Activated naive CD8-positive, alpha-beta T cell treated with anti-CD3 and anti-CD28 coated beads, Interleukin-2, amount 10 ng/mL, durations not matched to agents 7 days and 5 days (primary cell): ENCODE measurements at places on chromosomes 6 and 20. TPM values are rescaled to one million over a fixed set of nuclear protein-coding genes. Genes with fewer than 3 reads are reported as not detected.

GRCh38 chr6:130846501-130846900, 19.3 kb downstream of the SMLR1 start:
- no peaks in the 10 kb centered on the region for H3K36me3 ChIP-seq
- no peak for DNase-seq
- H3K27ac ChIP-seq, result no peak overlapping the region
- H3K4me3 ChIP-seq, result no peak overlapping the region

GRCh38 chr6:135195041-135195440, 13.9 kb downstream of the MYB start:
- H3K27me3 ChIP-seq, result no peaks in the 10 kb centered on the region
- no peak for DNase-seq
- no peak overlapping the region for H3K27ac ChIP-seq
- H3K4me1 ChIP-seq, result peaks cover 9% of the 10 kb centered on the region

- no peak for DNase-seq
- peaks cover 16% of the 10 kb centered on the region for H3K36me3 ChIP-seq
- H3K27ac ChIP-seq, result peak overlapping the region; percentile 69
- H3K27me3 ChIP-seq, result no peaks in the 10 kb centered on the region
- peaks cover 44% of the 10 kb centered on the region for H3K4me1 ChIP-seq
Observed at GRCh38 chr6:75613056-75613501, 11.4 kb downstream of the SENP6 start.

PTK6 gene
- total RNA-seq, result 0.11 TPM

- no peaks in the 10 kb centered on the region for H3K4me1 ChIP-seq
- no peak overlapping the region for H3K4me3 ChIP-seq
- DNase-seq, result no peak
- H3K27me3 ChIP-seq, result no peaks in the 10 kb centered on the region
- H3K36me3 ChIP-seq, result no peaks in the 10 kb centered on the region
- H3K27ac ChIP-seq, result no peak overlapping the region
Observed at GRCh38 chr6:114998492-114998891, 655.7 kb upstream of the HS3ST5 start.

DNA sequence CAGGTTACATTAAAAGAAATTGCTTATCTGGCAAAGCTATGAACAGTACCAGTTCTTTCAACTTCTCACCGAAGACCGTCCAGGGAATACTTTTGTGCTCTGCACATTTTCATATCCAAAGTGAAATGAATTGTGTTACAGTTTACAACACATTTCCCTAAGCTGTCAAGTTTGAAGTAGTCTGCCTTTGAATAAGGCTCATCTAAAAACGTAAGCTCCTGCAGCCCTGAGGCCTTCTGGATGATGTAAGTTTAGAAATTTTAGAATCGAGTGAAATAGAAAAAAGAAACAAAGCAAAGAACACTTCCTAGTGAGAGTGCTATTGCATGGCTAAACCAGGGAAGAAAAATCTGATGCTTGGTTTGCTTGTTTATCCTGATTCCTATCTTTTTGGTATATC, 653.8 kb downstream of the MMUT start:
- no peak overlapping the region for H3K27ac ChIP-seq
- H3K27me3 ChIP-seq, result no peaks in the 10 kb centered on the region
- no peak for DNase-seq
- no peak overlapping the region for H3K4me3 ChIP-seq
- H3K36me3 ChIP-seq, result no peaks in the 10 kb centered on the region

- H3K36me3 ChIP-seq, result peaks cover 1% of the 10 kb centered on the region
- no peaks in the 10 kb centered on the region for H3K27me3 ChIP-seq
- DNase-seq, result no peak
- H3K4me3 ChIP-seq, result peak overlapping the region; percentile 89
Observed at GRCh38 chr6:26027491-26028211, 59.6 kb upstream of the HFE start.

DNA sequence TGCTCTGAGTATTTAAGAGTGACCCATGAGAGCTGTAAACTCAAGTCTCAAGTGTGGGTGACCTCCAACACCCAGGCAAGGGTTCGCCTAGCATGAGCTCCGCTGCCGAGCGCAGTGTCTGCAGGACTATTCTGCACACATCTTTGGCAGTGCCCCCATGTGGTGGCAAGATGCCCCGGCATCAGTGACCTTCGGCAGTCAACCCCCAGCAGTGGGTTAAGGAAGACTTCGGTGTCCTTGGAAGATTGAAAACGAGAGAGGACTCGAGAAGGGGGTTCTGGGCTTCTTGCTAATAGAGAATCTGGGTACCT, 43.1 kb downstream of the RBM38 start:
- peak overlapping the region; percentile 93 for H3K27ac ChIP-seq
- peaks cover 3% of the 10 kb centered on the region for H3K36me3 ChIP-seq
- peaks cover 41% of the 10 kb centered on the region for H3K4me1 ChIP-seq
- H3K4me3 ChIP-seq, result peak overlapping the region; percentile 4
- peaks cover 1% of the 10 kb centered on the region for H3K27me3 ChIP-seq

- no peak overlapping the region for H3K4me3 ChIP-seq
- DNase-seq, result no peak
- no peak overlapping the region for H3K27ac ChIP-seq
- peaks cover 5% of the 10 kb centered on the region for H3K27me3 ChIP-seq
Observed at GRCh38 chr6:168162366-168162765, 83.4 kb upstream of the FRMD1 start.

GRCh38 chr20:21944227-21944626, 238.8 kb downstream of the PAX1 start:
- H3K4me1 ChIP-seq, result no peaks in the 10 kb centered on the region
- H3K27me3 ChIP-seq, result no peaks in the 10 kb centered on the region
- no peak overlapping the region for H3K4me3 ChIP-seq
- no peak overlapping the region for H3K27ac ChIP-seq
- DNase-seq, result no peak
- H3K36me3 ChIP-seq, result no peaks in the 10 kb centered on the region

TNF gene
- 18.5 TPM for total RNA-seq

- H3K27me3 ChIP-seq, result no peaks in the 10 kb centered on the region
- H3K4me3 ChIP-seq, result no peak overlapping the region
- no peak for DNase-seq
- no peaks in the 10 kb centered on the region for H3K4me1 ChIP-seq
- peaks cover 4% of the 10 kb centered on the region for H3K36me3 ChIP-seq
Observed at GRCh38 chr6:126377594-126378153, 37.8 kb downstream of the CENPW start.

ECI2 gene
- total RNA-seq, result 55.9 TPM

- no peak for DNase-seq
- no peaks in the 10 kb centered on the region for H3K36me3 ChIP-seq
- no peak overlapping the region for H3K27ac ChIP-seq
- H3K4me3 ChIP-seq, result no peak overlapping the region
- H3K4me1 ChIP-seq, result peaks cover 3% of the 10 kb centered on the region
Observed at GRCh38 chr6:3444276-3445088, 12.4 kb downstream of the SLC22A23 start.

- H3K27ac ChIP-seq, result peak overlapping the region; percentile 31
- no peaks in the 10 kb centered on the region for H3K27me3 ChIP-seq
- no peak overlapping the region for H3K4me3 ChIP-seq
- DNase-seq, result no peak
- H3K4me1 ChIP-seq, result peaks cover 8% of the 10 kb centered on the region
Observed at GRCh38 chr20:34089655-34090345, 22.2 kb downstream of the EIF2S2 start.

GRCh38 chr6:41677124-41677921, 39.1 kb downstream of the MDFI start:
- no peak overlapping the region for H3K27ac ChIP-seq
- no peaks in the 10 kb centered on the region for H3K36me3 ChIP-seq
- H3K4me3 ChIP-seq, result no peak overlapping the region

CLPSL2 gene
- not detected for total RNA-seq

GRCh38 chr6:132812756-132813172, 1.6 kb upstream of the RPS12 start:
- no peak for DNase-seq
- peaks cover 11% of the 10 kb centered on the region for H3K27me3 ChIP-seq
- peak overlapping the region; percentile 90 for H3K4me3 ChIP-seq
- H3K36me3 ChIP-seq, result peaks cover 29% of the 10 kb centered on the region

F13A1 gene
- total RNA-seq, result 0.34 TPM

GRCh38 chr20:48999890-49000870, 45.9 kb upstream of the CSE1L start:
- H3K27ac ChIP-seq, result no peak overlapping the region
- H3K27me3 ChIP-seq, result no peaks in the 10 kb centered on the region
- peaks cover 12% of the 10 kb centered on the region for H3K36me3 ChIP-seq
- no peak for DNase-seq
- no peaks in the 10 kb centered on the region for H3K4me1 ChIP-seq

GRCh38 chr6:138970856-138971425, 17.1 kb downstream of the REPS1 start:
- no peak for DNase-seq
- H3K36me3 ChIP-seq, result peaks cover 9% of the 10 kb centered on the region
- H3K4me3 ChIP-seq, result no peak overlapping the region
- no peak overlapping the region for H3K27ac ChIP-seq
- H3K27me3 ChIP-seq, result no peaks in the 10 kb centered on the region

GRCh38 chr20:46056970-46057855, 28.2 kb downstream of the SLC12A5 start:
- no peak overlapping the region for H3K27ac ChIP-seq
- peaks cover 23% of the 10 kb centered on the region for H3K36me3 ChIP-seq
- H3K27me3 ChIP-seq, result peaks cover 23% of the 10 kb centered on the region
- H3K4me3 ChIP-seq, result no peak overlapping the region
- H3K4me1 ChIP-seq, result peaks cover 15% of the 10 kb centered on the region

- peaks cover 2% of the 10 kb centered on the region for H3K36me3 ChIP-seq
- DNase-seq, result no peak
- H3K27me3 ChIP-seq, result peaks cover 71% of the 10 kb centered on the region
- peak overlapping the region; percentile 91 for H3K4me3 ChIP-seq
Observed at GRCh38 chr6:122790028-122790422, 967 bp downstream of the SMPDL3A start.

DNA sequence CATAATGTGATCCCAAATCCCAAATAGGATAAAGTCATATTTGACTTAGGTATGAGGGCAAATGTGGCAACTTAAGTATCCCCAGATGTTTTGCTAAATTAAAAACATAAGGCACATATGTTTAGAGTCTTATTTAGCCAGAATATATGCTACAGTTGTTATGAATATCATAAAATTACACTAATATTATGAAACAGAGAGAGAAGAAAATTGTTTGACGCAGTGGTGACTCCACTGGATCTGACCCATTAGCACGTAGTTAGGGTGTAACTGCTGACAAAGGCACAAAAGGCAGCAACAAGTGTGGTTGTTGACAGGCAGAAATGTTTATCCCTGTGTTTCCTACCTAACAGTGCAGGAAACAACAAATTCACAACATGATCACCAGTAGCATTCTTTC, 152.4 kb upstream of the THBS2 start:
- H3K4me3 ChIP-seq, result no peak overlapping the region
- H3K4me1 ChIP-seq, result no peaks in the 10 kb centered on the region
- H3K27me3 ChIP-seq, result peaks cover 10% of the 10 kb centered on the region
- DNase-seq, result no peak

CCM2L gene
- total RNA-seq, result not detected

GRCh38 chr6:134289204-134289575, 28.7 kb downstream of the SGK1 start:
- H3K27ac ChIP-seq, result peak overlapping the region; percentile 71
- H3K36me3 ChIP-seq, result peaks cover 6% of the 10 kb centered on the region
- H3K27me3 ChIP-seq, result no peaks in the 10 kb centered on the region
- H3K4me3 ChIP-seq, result peak overlapping the region; percentile 19

DNA sequence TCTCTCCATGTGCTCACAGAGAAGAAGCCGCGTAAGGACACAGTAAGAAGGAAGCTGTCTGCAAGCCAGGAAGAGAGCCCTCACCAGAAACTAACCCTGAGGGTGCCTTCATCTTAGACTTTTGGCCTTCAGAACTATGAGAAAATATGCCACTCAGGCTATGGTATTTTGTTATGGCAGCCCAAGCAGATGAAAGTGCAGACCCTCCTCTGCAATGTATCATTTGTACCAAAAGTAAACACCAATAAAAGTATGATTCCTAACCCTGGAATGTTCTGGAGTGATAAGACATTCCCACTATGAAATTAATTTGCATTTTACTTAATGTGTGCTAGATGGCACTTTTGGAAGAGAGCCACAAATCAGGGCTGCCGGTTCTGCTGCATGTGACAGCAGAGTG, 594.3 kb downstream of the UTRN start:
- H3K4me1 ChIP-seq, result no peaks in the 10 kb centered on the region
- no peak for DNase-seq
- H3K36me3 ChIP-seq, result no peaks in the 10 kb centered on the region
- no peak overlapping the region for H3K27ac ChIP-seq

PRL gene
- not detected for total RNA-seq

DNA sequence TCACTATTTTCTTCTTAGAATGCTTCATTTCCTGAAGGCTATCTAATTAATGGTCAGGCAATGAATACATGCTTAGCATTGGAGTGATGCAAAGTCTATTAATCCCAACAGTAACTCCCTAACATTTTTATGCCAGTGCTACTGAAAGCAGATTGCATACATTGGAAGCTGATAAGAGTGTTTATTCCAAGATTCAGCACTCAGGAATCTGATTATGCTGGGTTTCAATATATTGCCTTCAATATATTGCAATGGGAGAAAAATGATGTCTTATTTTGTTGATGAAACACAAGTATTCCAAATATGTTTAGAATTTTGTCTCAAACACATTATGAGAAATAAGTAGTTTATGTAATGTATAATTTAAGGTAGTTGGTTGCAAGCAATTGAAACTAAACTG, 26.7 kb upstream of the TRDN start:
- no peaks in the 10 kb centered on the region for H3K36me3 ChIP-seq
- H3K27ac ChIP-seq, result no peak overlapping the region
- DNase-seq, result no peak
- H3K4me1 ChIP-seq, result no peaks in the 10 kb centered on the region

CCHCR1 gene
- 52.5 TPM for total RNA-seq

- H3K4me1 ChIP-seq, result peaks cover 6% of the 10 kb centered on the region
- no peak for DNase-seq
- peaks cover 14% of the 10 kb centered on the region for H3K36me3 ChIP-seq
- no peaks in the 10 kb centered on the region for H3K27me3 ChIP-seq
- H3K27ac ChIP-seq, result no peak overlapping the region
- no peak overlapping the region for H3K4me3 ChIP-seq
Observed at GRCh38 chr20:37516811-37517750, 4.0 kb upstream of the NNAT start.

GRCh38 chr6:16473184-16473907, 235.0 kb downstream of the GMPR start:
- H3K27ac ChIP-seq, result peak overlapping the region; percentile 73
- no peak for DNase-seq
- peaks cover 42% of the 10 kb centered on the region for H3K36me3 ChIP-seq

- H3K27me3 ChIP-seq, result no peaks in the 10 kb centered on the region
- DNase-seq, result no peak
- H3K4me1 ChIP-seq, result no peaks in the 10 kb centered on the region
- no peak overlapping the region for H3K27ac ChIP-seq
Observed at GRCh38 chr20:22795871-22796270, 211.5 kb upstream of the FOXA2 start.

GRCh38 chr6:158560836-158561320, 987 bp downstream of the TMEM181 start:
- DNase-seq, result peak; percentile 54
- peaks cover 3% of the 10 kb centered on the region for H3K27me3 ChIP-seq
- H3K4me1 ChIP-seq, result peaks cover 38% of the 10 kb centered on the region
- peaks cover 6% of the 10 kb centered on the region for H3K36me3 ChIP-seq
- peak overlapping the region; percentile 90 for H3K4me3 ChIP-seq
